ENCODE measurements at places on chromosomes 16 and 17.

GRCh38 chr16:23131436-23131835, 17.8 kb downstream of the USP31 start:
- no peak for DNase-seq

- no peak for DNase-seq
Observed at GRCh38 chr16:87854053-87854906, 15.0 kb downstream of the SLC7A5 start.

- no peak for DNase-seq
Observed at GRCh38 chr17:1019451-1019850, 22.5 kb downstream of the TIMM22 start.

GRCh38 chr16:1175566-1176279, 22.8 kb downstream of the CACNA1H start:
- no peak for DNase-seq

DNA sequence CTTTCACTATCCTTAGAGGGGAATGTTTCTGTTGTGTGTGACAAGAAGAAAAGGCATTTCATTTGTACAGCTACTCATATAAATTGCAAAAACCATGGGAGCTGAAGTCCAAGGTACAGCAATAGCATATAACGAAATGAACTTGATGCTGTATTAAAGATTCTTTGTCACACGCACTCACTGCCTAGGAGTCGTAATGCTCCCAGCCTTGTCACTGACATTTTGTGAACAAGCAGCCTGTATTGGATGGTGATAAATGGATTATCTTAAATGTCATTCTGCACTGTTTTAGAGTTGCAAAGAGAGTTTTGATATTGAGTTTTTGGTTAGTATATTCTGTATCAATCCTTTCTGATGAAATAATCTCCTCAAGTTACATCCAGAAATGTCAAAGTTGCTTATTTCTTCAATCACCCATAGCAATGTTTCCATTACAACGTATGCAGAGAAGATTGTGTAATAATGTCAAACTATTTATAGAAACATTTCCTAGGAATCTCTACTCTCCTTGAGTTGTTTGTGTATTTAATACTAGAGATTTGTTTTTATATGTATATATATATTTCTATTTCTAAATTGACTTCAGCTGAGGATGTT, 270.6 kb downstream of the FTO start:
- DNase-seq, result no peak

GRCh38 chr16:89065458-89065822, 28.2 kb upstream of the ACSF3 start:
- DNase-seq, result no peak

DNA sequence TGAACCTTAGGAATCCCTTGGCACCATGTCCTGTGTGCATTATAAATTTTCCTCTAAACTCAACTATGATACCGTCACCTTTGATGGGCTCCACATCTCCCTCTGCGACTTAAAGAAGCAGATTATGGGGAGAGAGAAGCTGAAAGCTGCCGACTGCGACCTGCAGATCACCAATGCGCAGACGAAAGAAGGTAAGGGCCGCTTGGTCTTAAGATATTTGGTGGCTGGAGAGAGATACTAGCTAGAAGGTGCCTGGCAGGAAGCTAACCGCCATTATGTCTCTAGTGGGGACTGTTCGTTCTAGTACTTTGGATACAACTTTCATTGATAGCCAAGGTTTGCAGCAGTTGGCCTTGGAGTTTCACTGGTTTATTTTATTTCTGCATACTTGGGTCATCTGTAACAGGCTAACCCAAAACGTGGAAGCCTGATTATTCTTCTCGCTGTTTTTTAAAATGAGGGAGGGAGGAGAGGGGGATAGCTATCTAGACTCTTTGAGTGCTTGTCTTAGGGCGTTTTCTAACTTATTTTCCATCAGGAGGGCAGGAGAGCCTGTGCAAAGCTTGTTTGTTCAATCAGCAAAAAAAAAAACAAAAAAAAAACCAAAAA, 1.3 kb downstream of the RBBP6 start:
- no peak for DNase-seq

DNA sequence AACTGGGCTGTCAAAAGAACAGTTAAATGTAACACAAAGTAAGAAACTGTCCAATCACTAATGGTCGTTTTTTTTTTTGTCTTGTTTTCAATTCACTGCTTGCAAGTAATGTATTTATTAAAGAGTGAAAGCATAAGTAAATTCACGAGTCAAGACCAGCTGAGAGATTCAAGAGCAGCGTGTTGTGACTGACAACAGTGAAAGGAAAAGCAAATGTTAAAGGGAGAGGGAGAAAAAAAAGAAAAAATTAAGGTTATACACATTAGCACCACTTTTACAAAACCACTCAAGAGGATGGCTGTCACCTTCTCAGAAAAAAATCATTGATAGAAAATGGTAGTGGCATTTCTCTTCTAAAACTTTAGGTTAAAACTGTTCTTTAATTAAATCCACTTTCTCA, 36.1 kb downstream of the GPATCH8 start:
- no peak for DNase-seq

- DNase-seq, result no peak
Observed at GRCh38 chr17:61387511-61388305, 11.9 kb upstream of the TBX2 start.

GRCh38 chr17:11928436-11928835, 68.8 kb downstream of the ZNF18 start:
- DNase-seq, result no peak

DNA sequence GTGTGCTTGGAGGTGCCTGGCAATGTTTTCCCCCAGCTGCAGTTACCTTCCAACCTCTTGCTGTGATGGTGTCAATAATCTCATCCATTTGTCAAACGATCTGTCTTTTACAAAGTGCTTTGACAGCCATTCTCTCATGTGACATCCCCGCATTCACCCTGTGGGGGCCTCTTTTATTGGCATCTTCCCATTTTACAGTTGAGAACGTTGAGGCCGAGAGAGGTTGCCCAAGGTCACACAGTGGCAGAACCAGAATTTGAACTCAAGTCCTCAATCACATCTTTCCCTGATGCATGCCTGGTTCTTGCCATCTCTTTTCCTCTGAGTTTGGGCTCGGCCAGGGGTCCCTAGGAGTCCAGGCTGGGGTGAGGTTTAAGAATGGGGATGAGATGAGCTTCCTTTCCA, 1.5 kb downstream of the TAOK2 start:
- no peak for DNase-seq

GRCh38 chr17:74426551-74427047, 5.3 kb upstream of the GPRC5C start:
- DNase-seq, result no peak

GRCh38 chr17:49776551-49777300, 11.8 kb upstream of the KAT7 start:
- DNase-seq, result no peak

- DNase-seq, result no peak
Observed at GRCh38 chr16:73154063-73154870, 106.3 kb upstream of the ZFHX3 start.

DNA sequence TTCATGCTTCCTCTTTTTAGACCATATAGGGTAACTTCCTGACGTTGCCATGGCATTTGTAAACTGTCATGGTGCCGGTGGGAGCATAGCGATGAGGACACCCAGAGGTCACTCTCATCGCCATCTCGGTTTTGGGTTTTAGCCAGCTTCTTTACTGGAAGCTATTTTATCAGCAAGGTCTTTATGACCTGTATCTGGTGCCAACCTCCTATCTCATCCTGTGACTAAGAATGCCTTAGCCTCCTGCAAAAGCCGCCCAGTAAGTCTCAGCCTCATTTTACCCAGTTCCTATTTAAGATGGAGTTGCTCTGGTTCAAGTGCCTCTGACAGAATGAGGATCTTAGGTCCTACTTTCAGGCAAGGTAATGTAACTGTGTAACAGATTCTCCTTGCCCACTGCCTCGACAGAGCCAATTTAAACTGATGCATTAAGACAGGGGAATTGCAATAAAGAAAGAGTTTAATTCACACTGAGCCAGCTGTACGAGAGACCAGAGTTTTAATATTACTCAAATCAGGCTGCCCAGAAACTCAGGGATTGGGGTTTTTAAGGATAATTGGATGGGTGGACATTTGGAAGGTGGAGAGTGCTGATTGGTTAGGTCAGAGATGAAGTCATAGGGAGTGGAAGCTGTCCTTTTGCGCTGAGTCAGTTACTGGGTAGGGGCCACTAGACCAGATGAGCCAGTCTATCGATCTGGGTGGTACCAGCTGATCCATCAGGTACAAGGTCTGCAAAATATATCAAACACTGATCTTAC, 59.9 kb upstream of the ATF7IP2 start:
- DNase-seq, result no peak

DNA sequence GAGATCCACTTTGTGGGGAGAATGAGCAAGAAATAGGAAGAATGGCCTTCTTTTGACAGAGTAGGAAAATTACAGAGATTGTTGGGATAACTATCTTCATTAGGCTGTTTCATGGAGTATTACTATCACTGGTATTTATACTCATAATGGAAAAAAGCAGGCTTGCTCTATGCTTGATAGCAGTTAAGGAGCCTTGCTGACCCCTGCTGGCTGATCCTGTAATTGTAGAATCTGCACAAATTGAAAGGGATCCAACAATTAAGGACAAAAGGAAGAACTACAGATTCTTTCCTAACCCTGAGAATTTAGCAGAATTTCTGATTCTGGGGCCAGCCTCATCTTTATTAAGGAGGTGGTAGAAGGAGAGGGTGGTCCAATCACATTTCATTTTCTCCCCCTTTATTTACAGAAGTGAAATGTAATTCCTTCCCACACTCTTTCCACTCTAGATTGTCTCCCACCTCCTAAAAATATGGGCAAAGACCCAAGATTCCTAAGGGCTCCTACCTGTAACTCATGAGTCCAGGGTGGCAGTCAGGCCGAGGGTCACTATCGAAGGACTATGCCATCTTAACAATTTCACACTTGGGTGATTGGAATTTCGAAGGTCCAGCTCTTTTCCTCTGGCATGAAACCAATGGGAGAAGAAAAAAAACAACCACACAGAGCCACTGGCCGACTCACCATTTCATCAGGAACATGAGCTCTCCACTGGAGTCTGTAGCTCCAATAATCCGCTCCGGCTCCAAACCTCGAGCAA, 26.3 kb downstream of the NFE2L1 start:
- DNase-seq, result no peak
